ENCODE measurements at places on chromosomes 6 and 20.
A peak's percentile ranks its signal among the peaks of the same experiment; 100 is the strongest.

GRCh38 chr6:28985462-28986164 lies 19.5 kb downstream of the ZNF311 start:
- peak; percentile 98 for DNase-seq

- no peak for DNase-seq
Observed at GRCh38 chr20:37383229-37383989, 37.5 kb downstream of the SRC start.

- no peak for DNase-seq
Observed at GRCh38 chr20:32368925-32369324, 10.8 kb downstream of the ASXL1 start.

GRCh38 chr6:107534571-107535141 lies 44.7 kb downstream of the SOBP start:
- DNase-seq, result no peak

DNA sequence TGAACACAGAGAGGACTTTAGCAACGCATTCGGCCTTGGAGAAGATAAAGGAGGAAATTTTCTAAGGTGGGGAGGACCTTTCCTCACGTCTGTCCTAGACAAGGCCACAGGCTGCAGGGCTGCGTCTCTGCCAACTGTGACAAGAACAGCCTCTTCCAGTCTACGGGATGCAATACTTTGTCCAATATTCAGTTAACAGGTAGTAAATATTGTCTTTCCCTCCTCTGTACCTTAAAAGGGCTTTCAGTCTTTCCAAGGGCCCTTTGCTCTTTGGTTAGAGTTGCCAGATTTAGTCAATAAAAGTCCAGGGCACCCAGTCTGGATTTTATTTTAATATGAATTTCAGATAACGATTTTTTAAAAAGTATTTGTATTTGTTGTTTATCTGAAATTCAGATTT lies 78.2 kb downstream of the ELOVL4 start:
- no peak for DNase-seq

GRCh38 chr6:14929291-14929690 lies 316.6 kb upstream of the JARID2 start:
- no peak for DNase-seq

DNA sequence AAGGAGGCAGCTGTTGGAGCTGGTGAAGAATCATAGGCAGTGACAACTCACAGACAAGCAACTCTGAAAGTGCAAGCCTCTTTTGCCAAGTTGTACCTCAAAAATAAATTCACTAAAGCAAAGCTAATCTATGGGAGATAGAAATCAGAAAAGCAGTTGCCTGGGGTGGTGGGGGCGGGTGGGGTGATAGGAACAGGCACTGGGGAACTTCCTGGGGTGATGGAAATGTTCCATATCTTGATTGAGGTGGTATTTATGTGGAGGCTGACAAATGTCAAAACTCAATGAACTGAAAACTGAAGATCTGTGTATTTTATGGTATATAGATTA lies 52.4 kb downstream of the ATP9A start:
- no peak for DNase-seq

DNA sequence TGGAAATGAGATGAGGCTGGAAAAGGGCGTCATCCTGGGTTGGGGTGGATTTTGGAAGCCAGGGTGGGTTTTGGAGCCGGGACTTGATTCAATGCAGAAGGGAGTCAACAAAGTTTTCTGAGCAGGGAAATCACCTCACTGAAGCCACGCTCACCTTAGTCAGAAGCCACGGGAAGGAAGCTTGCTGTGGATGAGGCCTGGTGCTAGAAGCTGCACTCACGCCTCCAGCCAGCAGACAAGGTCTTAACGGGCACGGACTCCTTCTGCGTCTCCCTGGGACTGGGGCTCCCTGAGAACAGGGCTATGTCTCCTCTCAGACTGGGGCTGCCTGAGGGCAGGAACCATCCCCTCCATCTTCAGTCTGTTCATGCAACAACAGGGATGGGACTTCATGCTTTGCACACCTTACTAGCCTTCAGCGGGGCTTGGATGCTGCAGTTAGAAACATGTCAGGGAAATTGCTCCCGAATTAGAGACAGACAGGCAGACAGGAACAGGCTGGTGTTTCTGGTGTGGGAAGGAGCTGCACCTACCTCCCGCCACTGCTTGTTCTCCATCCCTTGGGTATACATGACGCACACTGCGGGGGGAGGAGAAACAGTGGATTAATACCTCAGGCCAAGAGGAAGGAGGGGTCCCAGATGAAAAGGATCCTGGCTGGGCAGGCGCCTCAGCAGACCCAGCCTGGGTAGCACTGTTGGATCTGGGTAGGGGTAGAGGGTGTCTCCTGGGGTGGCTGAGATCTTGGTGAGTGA lies 17.5 kb downstream of the CPNE5 start:
- DNase-seq, result no peak

- DNase-seq, result peak; percentile 70
Observed at GRCh38 chr20:20956513-20956931, 149.6 kb downstream of the LINC00237 start.

DNA sequence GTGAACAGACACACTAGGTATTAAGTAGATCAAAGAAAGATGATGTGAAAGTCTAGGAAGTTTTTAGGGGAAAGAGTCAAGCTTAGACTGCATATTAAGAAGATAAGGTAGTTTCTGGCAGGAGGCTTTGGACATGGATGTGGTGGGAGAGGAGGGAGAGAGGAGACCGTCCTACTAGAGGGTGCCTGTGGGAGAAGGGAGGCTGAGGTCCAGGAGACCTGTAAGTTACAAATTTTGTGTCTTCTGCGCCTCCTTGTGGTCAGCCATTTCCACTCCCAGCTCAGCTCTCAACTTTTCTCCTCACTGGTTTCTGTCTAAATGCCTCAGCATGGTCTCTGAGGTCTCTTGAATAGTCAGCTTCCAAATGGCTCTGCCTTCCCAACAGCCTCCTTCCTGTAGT lies 193.5 kb downstream of the UNC5CL start:
- DNase-seq, result peak; percentile 53

- DNase-seq, result peak; percentile 57
Observed at GRCh38 chr6:139925894-139926641, 551.6 kb upstream of the CITED2 start.

DNA sequence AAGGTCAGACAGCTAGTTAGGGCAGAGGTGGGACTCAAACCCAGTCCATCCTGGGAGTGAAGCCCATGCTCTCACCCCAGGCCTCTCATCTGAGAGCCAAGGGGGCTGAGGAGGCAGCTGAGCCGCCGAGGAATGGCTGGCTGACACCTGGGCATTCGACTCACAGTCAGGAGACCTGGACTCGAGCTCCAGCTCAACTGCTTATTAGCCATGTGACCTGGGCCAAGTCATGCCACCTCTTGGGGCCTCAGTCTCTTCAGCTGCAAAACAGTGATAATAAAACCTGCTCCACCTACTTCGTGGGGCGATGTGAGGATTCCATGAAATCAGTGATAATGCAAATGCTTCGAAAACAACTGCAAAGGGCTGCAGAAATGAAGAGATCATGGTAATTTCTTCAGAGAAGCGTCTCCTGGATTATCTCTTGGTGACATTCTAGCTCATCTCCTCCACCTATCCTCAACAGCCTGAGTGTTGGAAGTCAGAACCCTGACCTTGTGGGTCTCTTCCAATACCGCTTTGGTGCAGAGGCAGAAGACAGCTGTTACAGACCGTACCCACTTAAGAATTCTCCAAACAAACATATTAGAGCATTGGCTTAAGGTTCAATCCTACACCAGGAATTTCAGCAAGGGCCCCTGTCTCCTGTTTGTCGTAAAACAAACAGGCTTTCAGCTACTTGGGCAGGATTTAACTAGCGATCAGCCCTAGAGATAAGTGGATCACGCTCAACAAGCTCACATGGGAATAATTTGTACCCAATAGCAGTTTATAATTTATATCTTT lies 60.0 kb upstream of the PIM1 start:
- DNase-seq, result no peak

DNA sequence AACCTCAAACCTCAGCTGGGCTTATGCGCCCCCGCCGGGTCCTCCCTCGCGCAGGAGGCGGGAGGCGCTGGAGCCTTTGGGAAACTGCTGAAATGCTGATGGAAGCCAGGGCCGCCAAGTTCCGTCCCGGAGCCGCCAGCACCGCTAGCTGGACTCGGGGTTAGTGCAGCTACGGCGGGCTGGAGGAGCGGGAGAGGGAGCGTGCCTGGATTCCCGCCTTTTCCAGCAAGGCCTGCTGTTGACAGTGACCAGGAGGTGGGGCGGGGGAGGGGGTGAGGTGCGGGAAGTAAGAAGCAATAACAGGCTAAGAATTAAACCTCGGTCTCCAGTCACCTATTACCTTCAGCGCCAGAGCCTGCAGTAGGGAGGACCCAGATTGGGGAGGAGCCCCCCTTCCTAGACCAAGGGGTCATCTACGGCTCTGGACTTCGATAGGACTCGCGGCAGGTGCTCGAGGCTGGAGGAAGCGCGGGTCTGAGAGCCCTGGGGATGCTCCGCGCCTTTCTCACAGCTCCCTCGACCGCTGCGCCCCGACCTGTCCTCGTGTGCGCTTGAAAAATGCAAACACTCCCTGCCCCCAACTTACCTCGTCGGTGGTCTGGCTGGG lies 20.5 kb downstream of the COL9A1 start:
- DNase-seq, result peak; percentile 73

DNA sequence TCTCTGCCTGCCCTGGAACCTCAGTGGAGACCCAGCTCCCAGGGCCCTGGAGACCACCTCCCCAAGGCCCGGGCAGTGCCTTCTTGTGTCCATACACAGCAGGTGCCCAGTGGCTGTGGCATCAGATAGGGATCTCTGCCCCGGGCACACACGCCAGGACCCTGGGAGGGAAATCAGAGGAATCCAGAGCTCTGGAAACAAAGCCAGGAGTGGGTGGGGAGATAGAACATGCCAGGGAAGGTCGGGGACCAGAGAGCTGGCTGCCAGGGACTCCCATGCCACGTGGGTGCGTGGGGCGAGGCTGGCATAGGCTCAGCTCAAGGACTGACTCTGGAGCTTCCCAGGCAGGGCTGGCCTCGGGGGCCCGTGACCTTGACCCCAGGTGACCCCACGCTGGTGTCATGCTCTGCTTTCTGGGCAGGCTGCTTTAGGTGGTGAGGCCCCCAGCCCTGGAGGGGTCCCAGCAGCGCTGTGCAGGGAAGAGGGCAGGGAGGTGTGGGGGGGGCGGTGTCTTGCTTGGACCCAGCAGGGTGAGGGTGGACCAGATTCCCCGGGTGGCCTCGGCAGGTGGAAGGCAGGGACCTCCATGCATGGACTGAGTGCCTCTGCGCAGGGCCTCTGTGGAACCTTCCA lies 17.6 kb upstream of the GATA5 start:
- DNase-seq, result no peak

DNA sequence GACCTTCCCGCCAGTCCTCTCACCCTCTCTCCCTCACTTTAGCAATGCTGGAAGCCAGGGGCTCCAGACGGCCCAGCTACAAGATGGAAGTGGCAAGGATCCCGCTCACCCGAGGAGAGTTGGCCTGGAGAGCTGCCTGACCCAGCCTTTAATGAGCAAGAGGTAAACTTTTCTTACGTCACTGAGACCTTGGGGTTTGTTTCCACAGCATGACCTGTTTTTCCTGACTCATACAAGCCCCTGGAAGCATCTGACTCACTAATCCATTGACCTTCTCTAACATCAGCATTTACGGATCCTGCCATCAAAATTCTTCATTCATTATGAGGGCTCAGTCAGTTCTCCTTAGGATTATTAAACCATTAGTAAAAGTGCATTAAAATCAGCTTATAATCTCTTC lies 120.4 kb downstream of the MYLK4 start:
- no peak for DNase-seq

DNA sequence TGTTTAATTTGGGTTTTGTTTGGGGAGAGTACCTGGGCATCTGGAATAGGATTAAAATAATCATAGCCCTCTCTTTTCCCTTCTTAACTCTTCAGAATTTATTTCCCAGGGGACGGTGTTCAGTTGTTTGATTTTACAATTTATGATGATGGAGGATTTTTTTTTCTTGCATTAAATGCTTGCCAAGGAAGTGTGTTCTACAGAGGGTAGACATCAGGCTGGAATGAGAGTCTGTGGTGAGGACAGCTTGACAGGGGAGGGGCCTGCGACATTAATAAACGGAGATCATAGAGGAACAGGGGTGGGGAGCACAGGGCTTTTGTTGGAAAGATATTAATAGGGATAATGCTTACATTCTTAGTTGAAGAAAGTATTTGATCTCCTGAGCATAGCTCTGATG lies 297.5 kb downstream of the CLIC5 start:
- no peak for DNase-seq

GRCh38 chr20:47159166-47159565 lies 197.3 kb downstream of the ZMYND8 start:
- DNase-seq, result no peak

DNA sequence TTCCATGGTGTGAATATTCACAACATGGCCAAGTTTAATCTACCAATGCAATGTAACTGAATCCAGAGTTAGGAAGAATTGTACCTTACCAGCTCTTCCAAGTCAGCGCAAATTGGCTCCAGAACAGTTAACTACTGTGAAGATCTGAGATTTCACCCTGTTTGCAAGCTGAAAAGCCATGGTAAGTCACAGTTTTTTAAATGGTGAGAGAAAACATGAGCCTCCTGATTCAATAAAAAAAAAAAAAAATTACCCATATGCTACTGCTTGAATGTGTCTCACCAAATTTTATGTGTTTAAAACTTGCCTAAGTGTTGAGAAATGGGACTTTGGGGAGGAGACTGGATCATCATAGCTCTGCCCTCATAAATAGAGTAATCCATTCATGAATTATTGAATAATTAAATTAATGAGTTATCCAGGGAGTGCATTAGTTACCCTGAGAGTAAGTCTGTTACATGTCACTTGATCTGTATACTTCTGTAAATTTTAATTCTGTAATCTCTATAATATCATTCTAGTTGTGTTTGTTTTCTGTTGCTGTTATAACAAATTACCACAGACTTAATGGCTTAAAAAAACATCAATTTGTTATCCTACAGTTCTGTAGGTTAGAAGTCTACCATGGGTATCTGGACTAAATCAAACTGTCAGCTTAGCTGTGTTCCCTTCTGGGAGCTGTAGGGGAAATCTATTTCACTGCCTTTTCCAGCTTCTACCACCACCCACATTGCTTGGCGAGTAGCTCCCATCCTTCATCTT lies 1355.9 kb downstream of the GRIK2 start:
- DNase-seq, result no peak

Data from tongue (tissue), 3 donors.